ENCODE measurements at places on chromosomes 11 and 22. TPM values are rescaled to one million over a fixed set of nuclear protein-coding genes. Genes with fewer than 3 reads are reported as not detected.

- no peaks in the 10 kb centered on the region for H3K36me3 ChIP-seq
- no peaks in the 10 kb centered on the region for H3K4me1 ChIP-seq
- H3K4me3 ChIP-seq = no peak overlapping the region
Measured at GRCh38 chr11:29227811-29228210, 789.0 kb downstream of the KCNA4 start.

- no peaks in the 10 kb centered on the region for H3K36me3 ChIP-seq
- no peak overlapping the region for H3K27ac ChIP-seq
- no peaks in the 10 kb centered on the region for H3K27me3 ChIP-seq
- no peak for DNase-seq
- H3K4me1 ChIP-seq = peaks cover 10% of the 10 kb centered on the region
Measured at GRCh38 chr11:122004446-122004845, 111.6 kb downstream of the BLID start.

DNA sequence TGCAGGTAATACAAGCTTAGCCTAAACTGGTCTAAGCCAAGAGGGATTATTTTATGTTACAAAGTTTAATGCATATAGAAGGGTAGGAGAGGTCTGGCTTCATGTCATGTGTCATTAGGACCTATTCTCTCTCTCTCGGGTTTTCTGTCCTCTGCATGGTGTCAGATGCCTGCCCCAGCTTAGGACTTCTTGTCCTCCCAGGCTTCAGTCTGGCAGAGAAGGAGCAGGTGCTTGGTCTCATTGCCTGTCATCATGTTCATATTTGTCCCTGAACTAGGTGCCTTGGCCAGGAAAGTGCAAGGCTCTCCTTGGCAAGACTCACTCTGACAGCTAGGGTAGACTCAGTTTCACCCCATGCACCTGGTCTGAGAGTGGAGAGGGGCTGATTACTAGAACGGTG, 126.3 kb downstream of the ADAMTS15 start:
- no peaks in the 10 kb centered on the region for H3K36me3 ChIP-seq
- no peaks in the 10 kb centered on the region for H3K27me3 ChIP-seq
- H3K27ac ChIP-seq = no peak overlapping the region
- no peak for DNase-seq
- no peaks in the 10 kb centered on the region for H3K4me1 ChIP-seq
- no peak overlapping the region for H3K4me3 ChIP-seq

GRCh38 chr22:28779833-28780232, 7.3 kb downstream of the CCDC117 start:
- H3K36me3 ChIP-seq = peaks cover 89% of the 10 kb centered on the region
- H3K4me1 ChIP-seq = peaks cover 48% of the 10 kb centered on the region
- no peak for DNase-seq
- no peaks in the 10 kb centered on the region for H3K27me3 ChIP-seq

GRCh38 chr22:37377138-37377537, 50.1 kb downstream of the ELFN2 start:
- no peak overlapping the region for H3K27ac ChIP-seq
- H3K4me1 ChIP-seq = no peaks in the 10 kb centered on the region
- H3K4me3 ChIP-seq = no peak overlapping the region
- H3K36me3 ChIP-seq = no peaks in the 10 kb centered on the region
- DNase-seq = no peak
- H3K27me3 ChIP-seq = peaks cover 57% of the 10 kb centered on the region

- H3K27me3 ChIP-seq = no peaks in the 10 kb centered on the region
- DNase-seq = no peak
- H3K4me3 ChIP-seq = peak overlapping the region; percentile 72
- peaks cover 28% of the 10 kb centered on the region for H3K4me1 ChIP-seq
- peaks cover 14% of the 10 kb centered on the region for H3K36me3 ChIP-seq
Measured at GRCh38 chr22:21652547-21653545, 10.7 kb downstream of the SDF2L1 start.

GRCh38 chr11:100188137-100188783, 498.8 kb upstream of the ARHGAP42 start:
- H3K4me1 ChIP-seq = no peaks in the 10 kb centered on the region
- no peak overlapping the region for H3K27ac ChIP-seq
- no peak for DNase-seq
- H3K4me3 ChIP-seq = no peak overlapping the region

DNA sequence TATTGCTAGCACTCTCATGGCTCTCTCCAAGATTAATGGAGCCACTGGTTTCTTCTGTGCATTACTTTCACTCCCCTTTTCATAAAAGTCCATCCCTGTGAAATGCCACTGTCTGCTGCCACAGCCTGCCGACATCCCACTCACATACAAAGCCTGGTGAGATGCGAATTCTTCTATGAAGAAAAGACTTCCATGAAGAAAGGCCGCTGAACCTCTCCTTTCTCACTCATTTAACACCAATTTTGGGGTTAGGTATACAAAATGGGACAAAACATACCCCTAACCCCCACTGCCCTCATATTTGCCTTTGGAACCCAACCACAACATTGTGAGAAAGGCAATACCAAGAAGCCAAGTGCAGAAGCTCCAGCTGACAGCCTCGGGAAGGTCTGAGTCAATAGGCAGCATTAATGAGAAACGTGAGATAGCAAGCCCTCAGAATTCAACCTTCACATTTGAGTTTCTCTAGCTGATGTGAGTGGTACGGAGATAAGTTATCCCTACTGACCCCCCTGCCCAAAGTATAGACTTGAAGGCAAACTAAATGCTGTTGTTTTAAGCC, 156.4 kb downstream of the ATG16L2 start:
- peaks cover 25% of the 10 kb centered on the region for H3K4me1 ChIP-seq
- H3K27me3 ChIP-seq = no peaks in the 10 kb centered on the region
- no peak for DNase-seq
- H3K27ac ChIP-seq = no peak overlapping the region

DNA sequence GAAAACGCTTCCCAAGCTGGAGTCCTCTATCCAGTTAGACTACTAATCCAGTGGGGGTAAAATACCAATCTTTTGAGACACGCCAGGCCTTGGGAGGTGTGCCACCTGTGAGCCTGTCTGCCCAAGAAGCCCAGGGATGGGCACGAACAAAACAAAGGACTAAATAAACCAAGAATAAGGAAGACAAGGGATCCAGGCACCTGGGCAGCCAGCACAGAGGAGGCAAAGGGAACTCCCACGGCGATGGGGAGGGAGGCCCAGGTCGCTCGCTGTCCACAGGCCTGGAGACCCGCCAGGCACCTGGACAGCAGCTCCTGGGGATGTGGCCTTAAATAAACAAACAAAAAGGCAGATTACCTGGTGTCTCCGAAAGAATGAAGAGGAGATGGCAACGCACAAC, 31.4 kb downstream of the LRFN4 start:
- H3K27me3 ChIP-seq = no peaks in the 10 kb centered on the region
- DNase-seq = no peak
- H3K4me1 ChIP-seq = no peaks in the 10 kb centered on the region

GRCh38 chr11:2799881-2800654, 85.5 kb downstream of the CDKN1C start:
- H3K27ac ChIP-seq = no peak overlapping the region
- DNase-seq = peak; percentile 36
- H3K4me1 ChIP-seq = peaks cover 10% of the 10 kb centered on the region
- no peaks in the 10 kb centered on the region for H3K27me3 ChIP-seq

DNA sequence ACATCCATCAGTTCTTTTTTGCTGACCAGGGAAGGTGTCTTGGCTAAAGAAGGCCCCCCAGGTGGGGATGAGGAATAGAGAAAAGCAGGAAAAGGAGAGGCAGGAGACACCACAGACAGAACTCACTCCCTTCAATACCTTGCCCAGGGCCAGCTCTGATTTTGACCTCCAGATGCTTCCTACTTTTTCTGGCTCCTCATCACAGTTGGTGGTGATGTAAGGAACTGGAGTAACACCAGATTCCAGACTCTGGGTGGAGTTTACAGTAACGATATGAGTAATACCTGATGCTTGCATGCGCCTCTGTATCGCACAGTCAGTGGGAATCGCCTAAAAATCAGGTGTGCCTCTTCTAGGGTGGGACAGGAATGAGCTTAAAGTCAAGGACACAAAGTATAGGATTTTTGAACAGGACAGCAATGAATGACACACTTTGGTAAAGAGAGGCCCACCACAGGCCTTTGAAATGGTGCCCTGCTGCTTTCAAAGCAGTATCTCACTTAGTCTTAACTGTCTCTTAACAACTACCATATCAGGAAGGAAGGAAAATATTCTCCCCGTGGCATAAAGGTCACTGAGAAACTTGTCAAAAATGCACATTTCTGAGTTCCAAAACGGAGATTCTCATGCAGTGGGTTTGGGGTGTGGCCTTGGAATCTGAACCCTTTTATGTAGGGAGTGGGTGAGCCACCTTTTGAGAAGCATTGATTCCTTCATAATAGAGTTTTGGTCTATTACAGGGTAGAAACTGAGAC, 140.8 kb downstream of the SNX19 start:
- no peaks in the 10 kb centered on the region for H3K36me3 ChIP-seq
- DNase-seq = no peak
- peaks cover 9% of the 10 kb centered on the region for H3K4me1 ChIP-seq
- no peak overlapping the region for H3K27ac ChIP-seq
- H3K4me3 ChIP-seq = no peak overlapping the region
- H3K27me3 ChIP-seq = no peaks in the 10 kb centered on the region

DNA sequence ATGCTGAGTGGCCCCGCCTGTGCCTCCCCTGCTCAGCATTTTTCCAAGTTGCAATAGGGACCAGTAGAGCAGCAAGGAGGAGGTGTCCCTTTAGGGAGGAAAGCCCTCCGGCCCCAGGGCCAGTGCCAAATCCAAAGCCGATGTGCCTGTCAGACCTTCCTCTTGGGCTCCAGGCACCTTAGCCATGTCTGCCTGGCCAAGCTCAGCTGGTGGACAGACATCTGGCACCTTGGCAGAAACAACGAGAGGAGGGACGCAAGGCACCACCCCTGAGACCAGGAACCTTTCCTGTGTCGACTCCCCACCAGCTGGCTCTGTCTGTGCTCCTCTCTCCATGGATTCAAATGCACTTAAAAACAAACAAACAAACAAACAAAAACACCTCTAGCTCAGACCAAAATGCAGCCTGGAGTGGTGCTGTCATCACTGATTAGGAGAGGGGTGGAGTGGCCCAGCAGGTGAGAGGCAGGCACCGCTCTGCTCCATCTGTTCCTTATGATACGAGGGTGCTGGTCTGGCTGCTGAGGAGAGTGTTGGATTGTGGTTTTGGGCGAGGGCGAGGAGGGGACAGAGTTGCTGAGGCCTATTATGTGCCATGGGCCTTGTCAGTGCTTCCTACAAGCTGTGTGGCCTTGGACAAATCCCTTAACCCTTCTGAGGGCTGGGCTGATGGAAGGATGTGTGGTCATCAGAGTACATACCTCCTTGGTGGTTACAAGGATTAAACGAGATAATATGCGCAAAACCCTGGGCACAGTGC, 46.2 kb downstream of the TP53I11 start:
- H3K27ac ChIP-seq = no peak overlapping the region
- H3K36me3 ChIP-seq = no peaks in the 10 kb centered on the region
- H3K27me3 ChIP-seq = no peaks in the 10 kb centered on the region
- no peak overlapping the region for H3K4me3 ChIP-seq

GRCh38 chr11:61999141-61999975, 31.9 kb upstream of the FTH1 start:
- H3K4me1 ChIP-seq = no peaks in the 10 kb centered on the region
- no peak for DNase-seq
- no peaks in the 10 kb centered on the region for H3K27me3 ChIP-seq
- H3K27ac ChIP-seq = no peak overlapping the region
- H3K4me3 ChIP-seq = no peak overlapping the region

DNA sequence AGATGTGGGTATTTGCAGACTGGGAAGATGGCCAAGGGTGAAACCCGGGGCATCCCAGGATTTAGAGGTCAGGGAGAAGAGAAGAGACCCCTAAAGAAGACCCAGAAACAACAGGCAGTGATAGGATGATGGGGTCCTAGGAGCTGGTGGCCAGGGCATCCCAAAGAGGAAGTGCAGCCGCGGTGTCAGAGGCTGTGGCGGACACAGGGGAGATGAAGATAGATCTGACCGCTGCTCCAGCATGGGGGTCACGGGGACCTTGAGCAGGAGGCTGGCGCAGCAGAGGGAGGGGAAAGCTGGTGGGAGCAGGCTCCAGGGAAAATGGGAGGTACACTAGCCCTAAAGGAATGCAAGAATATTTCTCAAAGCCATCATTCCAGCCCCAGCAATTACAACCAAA, 47.3 kb downstream of the CTTN start:
- no peak overlapping the region for H3K27ac ChIP-seq
- no peaks in the 10 kb centered on the region for H3K4me1 ChIP-seq
- no peak overlapping the region for H3K4me3 ChIP-seq
- peaks cover 5% of the 10 kb centered on the region for H3K27me3 ChIP-seq
- DNase-seq = no peak
- no peaks in the 10 kb centered on the region for H3K36me3 ChIP-seq

DNA sequence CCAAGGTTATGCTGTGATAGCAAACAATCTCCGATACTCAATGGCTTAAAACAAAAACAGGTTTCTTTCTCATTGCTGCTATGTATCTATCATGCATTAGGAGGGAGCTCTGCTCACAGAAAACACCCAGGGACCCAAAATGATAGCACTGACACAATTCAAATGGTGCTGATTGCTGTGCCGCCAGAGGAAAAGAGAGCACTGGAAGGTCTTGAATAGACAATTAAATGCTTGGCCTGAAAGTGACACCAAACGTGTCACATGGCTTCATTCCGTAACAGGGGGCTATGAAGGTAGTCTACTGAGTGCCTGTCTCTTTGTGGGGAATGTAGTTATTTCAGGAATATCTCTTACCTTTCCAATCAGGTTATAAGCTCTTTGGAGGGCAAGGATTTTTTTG, 94.2 kb downstream of the FAR1 start:
- no peaks in the 10 kb centered on the region for H3K27me3 ChIP-seq
- DNase-seq = no peak
- H3K4me1 ChIP-seq = no peaks in the 10 kb centered on the region
- H3K36me3 ChIP-seq = no peaks in the 10 kb centered on the region
- H3K27ac ChIP-seq = no peak overlapping the region
- H3K4me3 ChIP-seq = no peak overlapping the region

- no peak overlapping the region for H3K27ac ChIP-seq
- H3K4me3 ChIP-seq = no peak overlapping the region
- DNase-seq = no peak
- H3K27me3 ChIP-seq = peaks cover 15% of the 10 kb centered on the region
- H3K4me1 ChIP-seq = peaks cover 13% of the 10 kb centered on the region
Measured at GRCh38 chr22:44758344-44758973, 6.1 kb downstream of the ARHGAP8 start.

- H3K27me3 ChIP-seq = no peaks in the 10 kb centered on the region
- H3K27ac ChIP-seq = no peak overlapping the region
- no peak for DNase-seq
- H3K4me1 ChIP-seq = peaks cover 15% of the 10 kb centered on the region
- no peaks in the 10 kb centered on the region for H3K36me3 ChIP-seq
- H3K4me3 ChIP-seq = no peak overlapping the region
Measured at GRCh38 chr11:134739136-134739535, 327.1 kb upstream of the B3GAT1 start.

DNA sequence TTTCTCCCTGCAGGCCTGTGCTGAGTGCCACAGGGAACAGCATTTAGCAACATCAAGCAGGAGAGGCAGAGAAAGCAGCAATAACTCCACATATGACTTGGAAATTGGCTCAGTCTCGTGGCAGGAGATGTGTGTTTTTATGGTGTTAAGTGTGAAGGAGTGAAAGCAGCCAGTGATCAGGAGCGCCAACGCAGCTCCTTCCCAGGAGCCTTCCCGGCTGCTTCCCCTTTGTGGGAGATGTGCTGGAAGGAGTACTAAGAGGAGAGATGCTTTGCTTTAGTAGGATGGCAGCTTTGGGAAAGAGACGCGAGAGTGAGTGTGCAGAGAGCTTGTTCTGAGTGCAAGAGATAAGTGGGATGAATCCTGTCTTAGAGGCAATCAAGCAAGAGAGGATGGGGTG, 54.7 kb upstream of the KIRREL3 start:
- no peaks in the 10 kb centered on the region for H3K27me3 ChIP-seq
- H3K27ac ChIP-seq = no peak overlapping the region
- no peaks in the 10 kb centered on the region for H3K4me1 ChIP-seq
- no peak overlapping the region for H3K4me3 ChIP-seq
- no peak for DNase-seq

The ABCG4 gene
- total RNA-seq = 0.15 TPM

The ABTB2 gene
- 2.7 TPM for total RNA-seq

The UBQLNL gene
- 1.1 TPM for total RNA-seq

The ROBO4 gene
- total RNA-seq = 58.3 TPM

The SOX6 gene
- 4.8 TPM for total RNA-seq

The TYMP gene
- 151 TPM for total RNA-seq

Data from lower lobe of right lung (tissue), 2 donors.